NCI-H774 (cell line): ENCODE measurements at places on chromosomes 6 and 20.
A peak's percentile ranks its signal among the peaks of the same experiment; 100 is the strongest.

- no peak for DNase-seq
Observed at GRCh38 chr6:41426888-41427641, 91.7 kb downstream of the NCR2 start.

GRCh38 chr20:50628853-50629669, 62.3 kb downstream of the RIPOR3 start:
- no peak for DNase-seq

DNA sequence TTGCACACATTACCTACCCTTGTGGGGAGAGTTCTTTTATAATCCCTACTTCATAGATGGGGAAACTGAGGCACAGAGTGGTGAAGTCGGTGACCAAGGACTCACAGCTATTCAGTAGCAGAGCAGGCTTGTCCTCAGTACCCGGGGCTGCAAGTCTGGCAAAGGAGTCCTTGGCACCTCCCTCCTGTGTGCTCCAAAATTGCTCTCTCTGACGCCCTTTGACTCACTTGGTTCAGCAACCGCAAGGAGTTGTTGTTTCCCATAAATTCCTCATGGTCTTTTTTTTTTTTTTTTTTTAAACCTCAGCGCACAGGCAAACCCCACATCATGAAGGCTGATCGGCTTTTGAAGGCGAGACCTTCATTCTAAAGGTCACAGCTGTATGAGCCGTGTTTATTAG, 143.2 kb downstream of the CEBPB start:
- DNase-seq, result no peak

- DNase-seq, result peak; percentile 98
Observed at GRCh38 chr6:170025935-170026750, 264.7 kb downstream of the DLL1 start.

- DNase-seq, result no peak
Observed at GRCh38 chr6:121765060-121765459, 329.6 kb downstream of the GJA1 start.

DNA sequence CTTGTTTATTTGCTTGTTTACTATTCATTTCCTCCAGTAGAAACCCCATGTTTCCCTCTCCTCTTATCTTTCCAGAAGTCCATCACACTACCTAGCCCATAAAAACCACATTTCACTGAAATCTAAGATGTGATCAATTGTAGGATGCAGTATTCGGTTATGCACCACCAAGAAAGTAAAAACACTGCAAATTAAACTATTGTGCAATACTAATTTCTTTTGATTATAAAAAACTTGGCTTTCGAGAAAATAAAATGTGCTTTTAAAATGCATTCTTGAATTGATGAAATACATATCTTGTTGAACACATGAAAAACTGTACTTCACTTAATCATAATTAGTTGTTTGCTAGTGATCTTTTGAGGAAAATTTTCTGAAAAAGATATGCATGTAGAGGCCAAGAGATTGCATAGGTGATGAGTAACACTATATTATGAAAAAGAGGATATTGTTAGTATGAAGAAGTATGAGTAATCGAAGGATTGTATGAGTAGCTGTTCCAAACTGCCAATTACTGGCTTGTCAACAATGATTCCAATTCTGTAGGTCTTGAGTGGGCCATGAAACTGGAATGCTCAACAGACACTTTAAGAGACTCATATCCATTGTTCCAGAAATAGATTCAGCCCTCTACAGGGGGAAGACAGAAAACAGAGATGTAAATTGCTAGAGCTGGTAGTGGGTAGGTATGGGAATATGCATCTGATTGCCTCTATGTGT, 79.7 kb downstream of the RNF217 start:
- no peak for DNase-seq

GRCh38 chr6:912871-913835, 220.2 kb upstream of the EXOC2 start:
- DNase-seq, result no peak

DNA sequence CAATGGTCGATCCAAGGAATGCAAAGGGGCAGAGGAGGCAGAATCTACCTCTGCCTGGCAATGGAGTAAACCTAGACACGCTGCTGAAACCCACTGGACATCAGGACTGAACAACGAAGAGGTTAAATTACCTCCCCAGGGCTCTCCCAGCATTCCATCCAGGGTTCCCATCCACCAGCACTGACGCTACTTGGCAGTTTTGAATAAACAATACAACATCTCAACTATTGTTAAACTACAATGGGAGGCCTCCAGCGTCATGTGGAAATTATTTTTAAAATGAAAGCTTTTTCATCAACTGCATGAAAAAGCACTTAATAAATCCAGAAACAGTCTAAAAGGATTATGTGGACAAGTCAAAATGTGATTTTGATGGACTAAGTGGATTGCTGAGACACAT, 96.8 kb upstream of the NHSL1 start:
- DNase-seq, result no peak

- DNase-seq, result no peak
Observed at GRCh38 chr6:23537828-23538227, 588.2 kb upstream of the NRSN1 start.

GRCh38 chr20:33651562-33652048, 10.5 kb upstream of the C20orf144 start:
- DNase-seq, result peak; percentile 43

GRCh38 chr20:10659651-10660601, 13.9 kb downstream of the JAG1 start:
- no peak for DNase-seq

- no peak for DNase-seq
Observed at GRCh38 chr20:19122395-19122794, 90.0 kb upstream of the SLC24A3 start.

DNA sequence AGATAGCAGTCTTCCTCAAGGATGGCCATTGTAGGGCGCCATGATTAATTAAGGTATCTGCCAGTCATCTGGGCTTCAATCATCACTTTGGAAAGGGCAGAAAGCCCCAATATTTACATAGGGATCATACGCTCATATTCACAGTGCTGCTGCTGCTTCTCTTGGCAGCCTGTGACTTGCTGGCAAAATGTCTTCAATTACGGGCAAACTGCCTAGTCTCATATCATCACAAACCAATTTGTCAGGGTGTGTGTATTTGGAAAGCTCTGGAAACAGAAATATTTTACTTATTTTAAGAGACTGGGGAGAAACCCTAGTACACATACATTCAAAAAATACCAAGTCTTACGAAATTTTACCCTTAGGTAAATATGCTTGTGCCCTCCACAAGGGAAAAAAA, 77.6 kb downstream of the SAMD5 start:
- DNase-seq, result no peak

DNA sequence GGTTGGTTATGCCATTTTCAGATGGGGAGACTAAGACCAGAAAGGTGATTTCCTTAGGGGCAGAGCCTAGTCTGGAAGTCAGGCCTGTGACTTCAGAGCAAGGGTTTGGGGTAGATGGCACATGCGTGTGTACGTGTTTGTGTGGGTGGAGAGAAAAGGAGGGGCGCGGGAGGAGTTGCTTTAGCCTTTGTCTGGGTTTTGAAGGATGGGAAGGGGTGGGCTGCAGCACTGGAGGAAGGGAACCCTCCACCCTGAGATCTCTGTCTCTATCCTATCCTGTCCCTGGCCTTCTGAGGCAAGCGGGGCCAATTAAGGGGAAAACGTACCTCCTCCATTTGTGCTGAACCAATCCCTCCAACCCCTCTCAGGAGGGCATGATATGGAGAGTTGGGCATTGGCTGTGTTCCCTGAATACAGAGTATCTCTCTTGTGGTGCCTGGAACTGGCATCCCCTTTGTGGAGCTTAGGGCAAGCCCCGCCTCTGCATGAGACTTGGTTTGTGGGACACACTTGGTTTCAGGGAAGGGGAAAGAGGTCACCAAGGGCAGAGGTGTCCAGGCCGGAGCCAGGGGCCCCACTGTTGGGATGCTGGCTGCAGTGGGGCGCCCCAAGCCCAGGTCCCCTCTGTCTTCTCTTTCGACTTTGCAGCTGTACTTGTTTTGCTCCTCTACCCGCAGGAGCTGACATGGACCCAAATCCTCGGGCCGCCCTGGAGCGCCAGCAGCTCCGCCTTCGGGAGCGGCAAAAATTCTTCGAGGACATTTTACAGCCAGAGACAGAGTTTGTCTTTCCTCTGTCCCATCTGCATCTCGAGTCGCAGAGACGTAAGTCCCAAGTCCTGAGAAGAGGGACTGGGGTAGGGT, at the start of gene DBNDD2:
TSS of gene DBNDD2 (plus strand) at position 507 of the 863 bp plus-strand sequence. CDS start at position 686, 179 bp downstream.
- no peak for DNase-seq

DNA sequence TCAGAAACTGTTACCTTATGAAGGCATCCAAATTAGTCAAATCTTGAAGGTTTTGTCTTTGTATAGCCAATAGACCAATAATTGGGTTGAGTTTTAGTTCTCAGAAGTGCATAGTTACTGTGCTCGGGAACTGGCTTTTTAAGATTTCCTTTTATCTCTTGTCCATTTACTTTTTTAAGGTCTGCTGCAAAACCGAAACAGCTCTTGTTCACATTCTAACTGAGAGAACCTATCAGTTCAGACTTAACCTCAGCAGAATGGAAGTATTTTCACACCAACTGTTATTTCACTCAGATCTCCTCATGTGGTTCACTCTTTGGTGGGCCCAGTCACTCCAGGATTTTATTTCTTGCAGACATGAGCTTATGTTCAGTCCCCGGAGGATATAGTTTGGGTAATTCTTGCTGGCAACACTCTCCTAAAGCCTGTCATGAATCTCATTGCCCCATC, 55.5 kb downstream of the TPBG start:
- no peak for DNase-seq

GRCh38 chr6:45327956-45328522, at the start of gene RUNX2:
Gene RUNX2 (plus strand): TSS chr6:45328330. CDS start chr6:45328727, 397 bp downstream.
- peak; percentile 42 for DNase-seq

- DNase-seq, result no peak
Observed at GRCh38 chr6:44128020-44128917, 915 bp downstream of the TMEM63B start.

- no peak for DNase-seq
Observed at GRCh38 chr6:137202078-137202477, 17.1 kb downstream of the IFNGR1 start.

DNA sequence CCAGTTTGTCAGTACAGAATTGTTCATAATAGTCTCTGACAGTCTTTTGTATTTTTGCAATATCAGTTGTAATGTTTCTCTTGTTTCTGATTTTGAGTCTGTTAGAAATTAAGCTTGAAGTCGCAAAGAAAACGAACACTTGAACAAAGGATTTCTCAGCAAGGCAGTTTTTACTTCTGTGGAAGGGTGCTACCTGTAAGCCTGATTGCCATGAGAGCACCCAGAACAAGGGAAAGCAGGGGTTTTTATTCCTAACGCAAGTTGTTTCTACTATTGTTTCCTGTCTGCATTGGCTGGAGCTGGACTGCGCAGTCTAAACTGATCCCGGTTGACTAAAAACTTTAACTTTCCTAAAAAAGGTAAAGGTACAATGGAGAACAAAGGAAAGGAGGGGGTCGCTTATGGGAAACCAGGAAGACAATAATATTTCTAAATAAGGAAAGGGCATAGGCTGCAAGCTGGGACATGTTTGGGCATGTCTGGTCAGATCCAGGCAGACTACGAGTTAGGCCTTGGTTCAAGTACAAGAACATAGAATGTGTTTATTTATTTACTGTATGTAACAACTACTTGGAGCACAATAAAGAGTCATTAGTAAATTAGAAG, 28.5 kb downstream of the HLA-B start:
- no peak for DNase-seq

DNA sequence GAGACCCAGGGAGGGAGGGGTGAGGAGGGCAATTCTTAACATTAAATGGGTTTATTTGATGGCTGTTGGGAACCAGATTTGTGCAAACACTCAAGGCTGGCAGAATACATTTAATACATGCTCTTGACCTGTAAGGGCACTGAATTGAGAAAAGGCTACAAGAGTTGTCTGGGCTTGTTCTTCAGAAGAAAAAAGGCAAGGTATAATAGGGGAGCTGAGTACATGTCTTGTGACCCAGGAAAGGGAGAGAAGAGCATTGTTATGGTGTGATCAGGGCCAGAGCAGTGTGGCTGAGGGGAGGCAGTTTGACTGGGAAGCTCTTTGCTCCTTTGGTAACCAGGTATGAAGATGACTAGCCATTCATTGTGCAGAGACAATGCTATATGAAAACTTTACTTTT, 18.9 kb downstream of the KLHL31 start:
- DNase-seq, result no peak

DNA sequence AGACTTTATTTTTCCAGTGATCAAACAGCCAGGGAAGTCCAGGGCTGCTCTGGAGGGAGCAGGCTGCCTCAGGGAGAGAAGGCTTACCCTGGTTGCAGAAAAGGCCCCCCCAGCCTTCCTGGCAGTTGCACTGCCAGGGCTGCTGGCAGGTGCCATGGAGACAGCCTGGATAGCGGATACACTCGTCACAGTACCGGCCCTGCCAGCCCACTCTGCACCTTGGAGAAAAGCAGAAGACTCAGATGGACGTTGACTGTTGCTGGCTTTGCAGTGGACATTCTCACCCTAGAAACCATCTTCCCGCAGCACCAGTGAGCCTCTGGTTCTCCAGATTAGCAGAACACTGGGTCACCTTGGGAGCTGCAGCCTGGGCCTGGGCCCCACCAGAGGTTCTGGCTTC, 5.4 kb downstream of the DLL1 start:
- DNase-seq, result no peak

GRCh38 chr6:37340639-37340943, 13.2 kb upstream of the RNF8 start:
- no peak for DNase-seq

DNA sequence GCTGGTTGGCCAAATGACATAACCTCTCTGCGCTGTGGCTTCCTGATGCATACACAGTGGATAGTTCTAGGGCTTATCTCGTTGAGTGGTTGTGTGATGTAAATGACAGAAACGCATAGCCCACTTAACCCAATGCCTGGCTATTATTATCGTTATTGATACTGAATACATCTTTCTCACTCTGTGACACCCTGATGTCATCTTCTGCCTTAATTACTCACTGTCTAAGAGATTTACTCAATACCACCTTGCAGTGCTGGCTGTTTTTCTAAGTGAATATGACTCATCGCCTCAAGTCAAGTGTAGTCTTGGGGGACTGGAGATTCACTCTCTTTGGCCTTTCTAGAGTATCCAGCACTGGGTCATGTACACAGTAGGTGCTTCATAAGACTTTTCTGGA, 73.6 kb downstream of the NDUFAF5 start:
- no peak for DNase-seq

DNA sequence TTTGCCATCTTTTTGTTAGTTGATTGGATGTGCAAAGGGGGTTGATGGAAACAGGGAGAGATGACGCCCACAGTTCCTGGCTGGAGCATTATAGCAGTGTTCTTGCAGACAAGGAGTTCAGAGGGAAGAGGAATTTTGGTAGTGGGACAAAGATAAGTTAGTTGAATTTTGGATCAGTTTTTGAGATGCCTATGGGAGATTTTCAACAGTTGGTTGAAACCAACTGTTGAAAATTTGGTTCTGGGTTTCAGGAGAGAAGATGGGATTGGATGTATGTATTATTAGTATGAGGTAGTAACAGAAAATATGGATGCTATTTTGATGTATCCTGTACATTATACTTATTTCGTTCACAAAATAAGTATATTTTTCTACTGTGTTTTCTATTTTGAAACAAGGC, 274.2 kb downstream of the CDKAL1 start:
- DNase-seq, result no peak
